ENCODE measurements at places on chromosomes 12 and 14.

DNA sequence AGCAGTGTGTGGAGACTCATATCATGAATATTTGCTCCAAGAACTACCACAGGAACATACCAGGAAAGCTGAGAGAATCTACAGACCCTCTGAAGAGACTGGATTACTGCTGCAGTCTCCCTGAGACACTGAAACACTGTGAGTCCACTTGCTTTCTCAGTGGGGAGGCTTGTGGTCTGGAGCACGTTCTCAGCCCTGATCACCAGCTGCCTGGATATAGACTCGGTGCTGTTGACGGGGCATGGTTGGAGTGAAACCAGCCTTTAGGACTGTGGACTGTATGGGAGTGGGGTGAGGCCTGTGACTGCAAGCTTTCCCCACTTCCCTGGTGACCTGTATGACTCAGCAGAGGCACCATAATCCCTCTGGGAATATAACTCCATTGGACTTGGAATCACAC is 525.8 kb upstream of the FBXO33 start:
- no peak for DNase-seq

DNA sequence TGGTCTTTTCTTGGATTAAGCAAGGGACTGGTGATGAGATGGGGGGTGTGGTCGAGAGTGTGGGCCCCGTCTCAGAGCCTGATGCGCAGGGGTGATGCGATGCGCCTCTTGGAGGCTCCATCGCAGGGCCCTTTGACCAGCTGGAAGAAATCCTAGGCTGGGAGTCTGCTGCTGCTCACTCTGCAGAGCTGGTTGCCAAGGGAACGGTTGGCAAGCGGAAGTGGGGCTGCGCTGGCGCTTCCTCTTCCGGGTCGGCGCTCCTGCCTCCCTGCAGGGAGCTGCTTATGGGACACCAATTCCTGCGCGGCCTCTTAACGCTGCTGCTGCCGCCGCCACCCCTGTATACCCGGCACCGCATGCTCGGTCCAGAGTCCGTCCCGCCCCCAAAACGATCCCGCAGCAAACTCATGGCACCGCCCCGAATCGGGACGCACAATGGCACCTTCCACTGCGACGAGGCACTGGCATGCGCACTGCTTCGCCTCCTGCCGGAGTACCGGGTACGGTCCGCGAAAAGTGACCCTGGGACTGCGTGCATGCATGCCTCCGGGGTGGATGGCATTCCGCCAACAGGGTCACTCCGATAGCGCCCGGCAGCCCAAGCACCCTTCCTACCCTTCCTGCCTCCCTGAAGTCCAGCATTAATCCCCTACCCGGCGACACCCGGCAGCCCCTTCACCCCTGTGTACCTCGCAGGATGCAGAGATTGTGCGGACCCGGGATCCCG is at the start of gene MYG1:
TSS of gene MYG1 (plus strand) at position 242 of the 727 bp plus-strand sequence. CDS start at position 285, 43 bp downstream.
- DNase-seq, result peak; percentile 82

DNA sequence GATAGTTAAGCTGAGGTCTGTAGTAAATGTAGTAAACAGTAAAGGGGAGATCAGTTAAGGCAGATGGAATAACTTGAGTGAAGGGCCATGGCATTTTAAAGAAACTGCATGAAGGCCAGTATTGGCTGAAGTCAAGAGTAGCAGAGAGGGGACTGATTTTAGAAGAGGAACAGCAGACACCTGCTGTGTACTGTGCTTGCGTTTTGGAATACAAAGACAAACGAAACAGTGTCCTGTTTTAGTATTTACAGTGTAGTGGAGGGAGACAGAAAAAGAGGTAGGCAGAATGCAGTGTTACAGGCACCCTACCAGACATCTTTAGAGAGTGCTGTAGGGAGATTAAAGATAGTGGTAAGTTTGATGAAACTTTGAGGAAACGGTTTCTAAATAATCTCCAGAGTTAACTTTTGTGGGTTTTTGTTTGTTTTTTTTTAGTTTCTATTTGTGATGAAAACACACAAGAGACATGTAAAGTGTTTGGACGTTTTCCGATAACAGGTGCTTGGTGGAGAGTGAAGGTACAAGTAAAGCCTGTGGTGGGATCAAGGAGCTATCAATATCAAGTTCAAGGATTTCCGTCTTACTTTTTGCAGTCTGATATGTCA is 2.1 kb downstream of the HELB start:
- DNase-seq, result no peak

GRCh38 chr14:86530457-86530856 is 1000.5 kb downstream of the FLRT2 start:
- DNase-seq, result no peak

DNA sequence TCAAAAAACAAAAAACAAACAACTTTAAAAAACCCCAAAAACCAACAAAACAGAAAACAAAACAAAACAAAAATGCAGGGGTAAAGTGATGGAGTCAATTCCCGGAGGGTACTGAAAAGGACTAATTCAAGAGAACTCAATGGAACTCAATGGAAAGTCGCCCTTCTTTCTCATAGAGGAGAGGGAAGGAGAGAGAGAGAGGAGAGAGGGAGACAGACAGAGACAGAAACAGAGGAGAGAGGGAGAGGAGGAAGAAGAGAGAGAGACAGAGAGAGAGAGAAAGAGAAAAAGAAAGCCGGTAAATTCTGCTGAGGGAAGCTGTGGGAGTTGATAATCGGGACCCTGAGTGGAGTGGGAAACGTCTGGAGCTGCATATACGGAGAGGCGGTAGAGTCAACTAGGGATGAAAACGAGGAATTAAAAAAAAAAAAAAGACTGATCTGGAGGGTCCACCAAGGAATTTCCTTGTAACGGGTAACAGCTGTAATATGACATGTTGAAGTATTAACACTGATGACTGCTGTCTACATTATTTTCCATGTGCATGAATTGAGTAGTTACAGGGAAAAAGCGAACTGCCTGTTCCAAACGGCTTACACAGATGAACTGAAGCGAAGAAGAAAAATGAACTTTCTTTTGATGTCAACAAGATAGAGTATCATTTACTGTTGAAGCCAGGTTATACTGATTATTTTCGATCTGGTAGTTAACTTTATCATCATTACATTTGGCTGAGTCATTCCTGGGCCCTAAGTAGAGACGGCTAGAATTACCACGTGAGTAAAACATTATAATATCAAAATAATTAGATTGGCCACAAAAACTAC is 934 bp upstream of the ZC2HC1C start:
- peak; percentile 6 for DNase-seq

DNA sequence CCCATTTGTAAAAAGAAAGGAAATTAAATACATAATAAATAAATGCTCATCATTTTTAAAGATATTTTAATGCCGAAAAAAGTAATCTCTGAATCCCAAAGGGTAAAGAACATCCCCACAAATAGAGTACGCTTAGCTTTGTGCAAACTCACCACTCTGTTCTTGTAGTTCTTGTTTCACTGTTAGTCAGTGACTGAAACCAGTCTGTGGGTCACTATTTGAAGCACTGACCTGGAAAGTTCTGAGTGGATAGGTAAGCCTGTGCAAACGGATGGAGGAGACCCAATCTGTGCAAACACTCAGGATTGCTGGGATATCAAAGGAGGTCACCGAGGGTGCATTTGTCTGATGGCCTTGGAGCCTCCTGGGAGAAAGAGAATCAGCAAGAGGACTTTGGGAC is 68.1 kb upstream of the TSPAN11 start:
- no peak for DNase-seq
